NCI-H1930 (cell line): ENCODE measurements at places on chromosomes 5 and 9.

DNA sequence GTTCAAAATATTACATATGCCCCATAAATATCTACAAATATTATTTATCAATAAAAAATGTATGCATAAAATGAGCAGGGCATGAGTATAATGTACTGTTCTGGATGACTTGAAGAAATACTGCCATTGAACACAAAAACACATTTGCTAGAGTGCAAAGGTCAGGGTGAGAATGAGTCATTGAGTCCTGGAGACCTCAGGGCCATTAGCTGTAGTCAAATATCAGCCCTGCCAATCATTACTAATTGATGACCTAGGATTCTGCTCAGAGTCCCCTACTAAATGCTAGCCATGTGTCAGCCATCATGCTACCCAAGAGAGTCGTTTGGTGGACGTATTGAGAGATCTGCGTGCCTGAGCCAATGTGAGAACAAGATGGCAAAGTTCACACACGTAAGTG, 80.3 kb upstream of the FAM169A start:
- DNase-seq = no peak

- no peak for DNase-seq
Measured at GRCh38 chr9:109926421-109926869, 146.4 kb downstream of the PALM2AKAP2 start.

DNA sequence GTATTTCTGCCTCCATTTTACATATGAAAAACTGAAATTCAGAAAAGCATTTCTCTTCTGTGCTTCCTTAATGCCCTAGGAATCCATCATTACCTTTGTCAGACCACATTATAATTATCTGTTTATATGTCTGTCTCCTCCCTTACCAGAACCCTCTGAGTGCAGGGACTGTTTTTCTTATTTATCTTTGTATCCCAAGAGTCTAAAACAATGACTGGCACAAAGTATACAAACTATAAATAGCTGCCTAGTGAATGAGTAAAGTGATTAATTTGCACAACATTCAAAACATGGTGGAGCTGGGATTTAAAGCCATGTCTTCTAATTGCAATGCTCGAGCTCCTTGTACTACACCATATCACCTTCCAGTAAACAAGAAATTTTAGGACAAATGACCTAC, 49.3 kb upstream of the HK3 start:
- no peak for DNase-seq

- DNase-seq = no peak
Measured at GRCh38 chr5:154997746-154998145, 15.8 kb upstream of the KIF4B start.

- DNase-seq = no peak
Measured at GRCh38 chr5:174223355-174223754, 177.8 kb downstream of the NSG2 start.

DNA sequence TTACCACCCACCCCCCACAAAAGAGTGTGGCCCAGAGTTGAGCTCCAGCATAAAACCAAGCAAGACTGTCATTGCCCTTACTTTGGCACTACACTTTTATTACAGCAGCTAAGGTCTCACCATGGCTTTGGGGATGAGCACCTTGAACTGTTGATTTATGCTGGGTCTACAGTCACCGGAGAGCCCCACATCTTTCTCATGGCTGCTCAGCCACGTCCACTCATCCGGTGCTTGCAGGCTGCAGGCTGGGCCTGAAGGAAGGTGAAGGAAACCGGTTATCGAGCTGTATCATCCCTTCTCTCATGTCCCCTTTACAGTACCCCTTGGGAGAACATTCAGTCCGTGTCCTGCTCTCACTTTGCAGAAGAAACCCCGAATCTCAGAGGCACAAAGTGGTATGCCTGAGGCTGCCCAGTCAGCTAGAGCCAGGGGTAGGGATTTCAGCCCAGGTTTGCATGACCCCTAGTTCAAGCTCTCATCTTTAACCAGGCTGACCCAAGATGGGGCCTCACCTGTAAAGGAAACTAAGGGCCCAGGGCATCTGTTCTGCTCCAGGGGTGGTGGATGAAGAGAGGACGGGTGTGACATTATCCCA, 11.6 kb downstream of the TMOD1 start:
- DNase-seq = no peak
